ENCODE measurements at places on chromosomes 11 and 22.

GRCh38 chr22:23894710-23895598, 771 bp downstream of the MIF start:
- DNase-seq: peak; percentile 75

DNA sequence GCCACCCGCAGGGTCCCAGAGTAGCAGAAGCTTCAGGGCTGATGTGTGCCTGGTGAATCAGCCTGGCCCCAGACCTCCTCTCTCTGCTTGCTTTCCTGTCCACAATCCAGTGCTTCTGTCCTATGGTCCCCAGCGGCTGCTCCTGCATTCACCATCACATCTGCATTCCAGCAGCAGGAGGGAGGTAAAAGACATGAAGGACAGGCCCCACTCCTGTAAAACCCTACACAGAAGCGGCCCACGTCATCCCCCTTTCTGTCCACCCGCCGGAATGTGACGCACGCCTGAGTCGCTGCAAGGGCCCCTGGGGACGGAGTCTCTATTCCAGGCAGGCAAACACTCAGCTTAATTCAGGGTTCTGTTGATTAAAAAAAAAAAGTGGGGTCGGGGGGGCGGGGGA, 58.3 kb downstream of the CDKN1C start:
- DNase-seq: no peak

DNA sequence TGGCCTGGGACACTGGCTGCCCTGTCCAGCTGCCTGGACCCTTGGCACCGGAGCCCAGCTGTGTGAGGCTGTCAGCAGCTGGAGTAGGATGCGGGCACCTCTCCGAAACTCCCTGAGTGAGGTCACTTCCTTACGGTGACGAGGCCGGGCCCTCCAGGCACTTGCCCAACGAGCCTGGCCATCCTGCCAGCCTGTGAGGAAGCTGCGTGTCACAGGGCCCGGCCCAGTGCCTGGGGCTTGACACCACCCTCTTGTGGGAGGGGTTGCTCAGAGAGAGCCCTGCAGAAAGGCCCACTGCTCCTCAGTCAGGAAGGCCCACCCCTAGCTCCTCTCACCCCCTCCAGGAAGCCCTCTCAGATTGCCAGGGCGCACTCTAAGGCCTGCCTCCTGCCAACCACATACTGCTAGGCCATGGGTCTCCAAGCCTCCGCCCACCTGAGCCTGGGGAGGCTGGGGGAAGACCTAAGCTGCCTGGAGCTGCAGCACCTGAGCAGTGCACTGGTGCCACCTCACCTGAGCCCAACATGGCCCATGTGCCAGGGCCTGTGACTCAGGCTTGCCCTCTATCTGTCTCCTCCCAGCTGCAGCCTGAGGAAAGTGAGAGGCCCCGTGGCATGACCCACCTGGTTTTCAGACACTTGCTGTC, 4.3 kb upstream of the PHLDA2 start:
- DNase-seq: peak; percentile 82

DNA sequence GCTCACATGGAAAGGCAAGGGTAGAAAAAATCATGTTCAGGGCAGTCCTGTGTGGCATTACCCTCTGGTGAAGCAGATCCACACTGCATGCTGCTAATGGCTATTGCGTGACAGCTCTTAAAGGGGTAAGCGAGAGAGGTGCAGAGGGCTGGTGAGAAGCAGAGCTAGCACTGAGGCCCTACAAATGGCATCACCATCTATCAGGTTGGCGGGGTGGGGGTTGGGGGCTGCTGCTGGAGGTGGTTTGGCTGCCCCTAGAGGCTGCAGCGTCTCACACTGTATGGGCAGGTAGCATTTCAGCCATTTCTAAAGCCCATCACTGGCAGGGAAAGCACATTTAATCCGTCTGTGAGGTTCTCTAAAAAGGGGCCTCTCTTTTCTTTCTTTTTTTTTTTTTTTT, 16.9 kb upstream of the TMA7B start:
- no peak for DNase-seq

DNA sequence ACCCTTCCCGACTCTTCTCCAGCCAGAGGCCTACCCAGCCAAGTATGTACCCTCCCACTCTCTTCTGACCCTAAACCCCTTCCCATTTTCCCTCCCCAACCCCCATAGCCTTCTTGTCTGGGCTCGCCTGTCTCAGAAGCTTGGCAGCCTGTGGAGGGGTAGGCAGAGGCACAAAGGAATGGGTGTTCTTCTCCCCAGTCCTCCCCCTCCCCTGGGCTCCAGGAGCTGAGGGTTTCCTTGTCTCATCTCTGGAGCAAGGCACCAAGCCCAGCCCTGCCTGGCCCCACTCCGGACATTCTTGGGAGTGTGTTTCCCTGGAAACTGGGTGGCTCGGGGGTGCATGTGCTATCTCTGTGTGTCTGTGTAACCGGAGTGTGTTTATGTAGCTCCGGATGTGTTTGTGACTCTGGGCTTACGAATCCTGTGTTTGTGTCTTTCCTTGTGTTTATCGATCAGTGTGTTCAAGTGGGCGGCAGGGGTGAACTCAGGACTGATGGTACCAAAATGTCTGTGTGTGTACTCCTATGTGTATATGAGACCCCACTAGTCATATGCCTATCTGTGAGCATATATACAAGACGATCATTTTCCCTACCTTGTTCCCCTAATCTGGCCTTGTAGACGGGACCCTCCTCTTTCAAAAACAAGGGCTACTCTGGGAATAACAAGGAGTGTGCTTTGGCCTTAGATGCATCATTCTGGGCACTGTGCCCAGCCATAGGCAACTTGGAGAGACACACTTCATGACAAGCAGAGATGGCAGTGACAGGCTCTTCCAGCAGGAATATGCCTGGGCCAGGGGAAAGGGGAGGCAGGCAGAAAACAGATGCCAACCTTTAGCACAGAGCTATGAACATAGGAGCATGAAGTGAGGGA, 10.9 kb downstream of the PHLDB1 start:
- DNase-seq: no peak

DNA sequence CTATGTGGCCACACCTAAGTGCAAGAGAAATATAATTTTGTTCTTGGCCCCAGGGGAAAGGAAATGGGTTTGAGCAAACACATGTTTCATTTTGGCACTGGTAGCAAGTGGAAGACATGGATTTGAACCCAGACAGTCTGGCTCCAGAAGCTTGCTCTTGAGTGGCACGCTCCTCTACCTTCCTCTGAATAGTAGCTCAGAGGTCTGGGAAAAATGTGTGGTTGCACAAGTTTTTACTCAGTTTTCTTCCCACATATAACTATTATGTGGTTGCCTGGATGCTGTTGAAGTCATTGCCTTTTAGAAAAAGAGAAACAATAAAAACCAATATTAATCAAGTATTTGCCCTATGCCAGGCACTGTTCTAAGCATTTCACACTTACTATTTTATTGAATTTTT, 16.3 kb downstream of the PARVA start:
- no peak for DNase-seq

DNA sequence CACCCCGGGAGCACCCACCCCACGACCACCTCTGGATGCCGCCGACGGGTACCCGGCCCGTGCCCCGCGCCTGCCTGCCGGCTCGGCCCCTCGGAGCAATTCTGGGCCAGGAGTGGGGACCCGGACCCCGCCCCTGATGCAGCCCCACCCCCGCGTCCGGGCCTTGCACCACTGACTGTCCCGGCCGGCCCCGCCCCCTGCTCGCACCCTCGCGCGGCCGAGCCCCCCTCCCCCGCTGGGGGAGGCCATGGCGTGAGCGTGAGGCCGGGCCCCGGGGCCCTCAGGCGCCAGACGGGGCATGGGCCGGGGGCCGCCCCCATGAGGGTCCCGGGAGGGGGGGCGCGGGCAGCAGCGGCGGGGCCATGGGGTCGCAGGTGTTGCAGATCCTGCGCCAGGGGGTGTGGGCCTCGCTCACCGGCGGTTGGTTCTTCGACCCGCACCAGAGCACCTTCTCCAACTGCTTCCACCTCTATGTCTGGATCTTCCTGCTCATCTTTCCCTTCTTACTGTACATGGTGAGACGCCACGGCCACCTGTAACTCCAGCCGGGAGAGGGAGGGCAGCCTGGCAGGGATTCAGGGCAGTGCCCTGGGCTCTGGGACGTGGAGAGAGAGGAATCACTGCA, 486 bp downstream of the PCNX3 start:
- peak; percentile 28 for DNase-seq

- DNase-seq: no peak
Observed at GRCh38 chr22:46049726-46050450, 72.9 kb upstream of the WNT7B start.

GRCh38 chr22:39098576-39098975, 1.5 kb downstream of the APOBEC3H start:
- DNase-seq: no peak

GRCh38 chr11:19243143-19243542, 2.4 kb upstream of the E2F8 start:
- no peak for DNase-seq

- no peak for DNase-seq
Observed at GRCh38 chr11:12188548-12189317, 78.3 kb downstream of the MICAL2 start.

DNA sequence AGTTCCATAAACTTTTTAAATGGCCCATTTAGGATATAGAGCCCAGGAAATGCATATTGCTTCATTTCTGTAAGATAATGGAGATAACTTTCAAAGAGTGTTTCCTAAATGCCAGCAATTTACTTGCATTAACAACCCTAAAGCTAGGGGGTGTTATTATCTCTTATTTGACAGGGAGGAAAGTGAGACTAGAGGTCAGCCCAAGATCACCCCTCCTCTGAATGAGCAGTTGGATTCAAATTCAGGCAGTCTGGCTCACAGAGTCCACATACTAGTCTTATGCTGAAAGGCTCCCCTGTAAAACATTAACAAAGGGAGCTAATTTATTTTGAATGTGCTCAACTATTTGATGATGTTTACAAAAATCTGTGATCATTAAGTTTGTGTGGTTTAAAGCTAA, 49.9 kb upstream of the TRIM77 start:
- no peak for DNase-seq

DNA sequence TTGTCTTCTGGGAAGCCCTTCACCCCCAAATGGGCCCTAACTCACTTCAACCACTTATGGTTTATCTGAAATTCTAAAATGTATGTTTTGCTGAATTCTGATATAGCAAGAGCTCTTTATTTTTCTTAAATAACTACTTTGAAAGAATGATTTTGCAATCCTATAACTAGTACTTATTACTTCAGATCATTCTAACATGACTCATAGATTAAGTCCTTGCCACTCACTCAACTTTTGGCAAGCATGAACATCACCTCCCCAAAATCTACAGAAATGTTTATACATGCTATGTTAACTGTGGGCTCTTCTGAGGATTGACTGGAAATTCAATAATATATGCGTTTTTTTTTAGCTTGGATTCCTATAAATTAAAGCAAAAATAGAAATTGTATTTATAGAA, 367.4 kb upstream of the FAT3 start:
- DNase-seq: no peak

Data from CD4-positive, alpha-beta T cell treated with Interferon alpha-2 for 1 hour (primary cell).